ENCODE measurements at places on chromosomes 7 and 10.
A peak's percentile ranks its signal among the peaks of the same experiment; 100 is the strongest.

GRCh38 chr7:150979713-150980390 lies 1.7 kb upstream of the KCNH2 start:
- no peak for DNase-seq

DNA sequence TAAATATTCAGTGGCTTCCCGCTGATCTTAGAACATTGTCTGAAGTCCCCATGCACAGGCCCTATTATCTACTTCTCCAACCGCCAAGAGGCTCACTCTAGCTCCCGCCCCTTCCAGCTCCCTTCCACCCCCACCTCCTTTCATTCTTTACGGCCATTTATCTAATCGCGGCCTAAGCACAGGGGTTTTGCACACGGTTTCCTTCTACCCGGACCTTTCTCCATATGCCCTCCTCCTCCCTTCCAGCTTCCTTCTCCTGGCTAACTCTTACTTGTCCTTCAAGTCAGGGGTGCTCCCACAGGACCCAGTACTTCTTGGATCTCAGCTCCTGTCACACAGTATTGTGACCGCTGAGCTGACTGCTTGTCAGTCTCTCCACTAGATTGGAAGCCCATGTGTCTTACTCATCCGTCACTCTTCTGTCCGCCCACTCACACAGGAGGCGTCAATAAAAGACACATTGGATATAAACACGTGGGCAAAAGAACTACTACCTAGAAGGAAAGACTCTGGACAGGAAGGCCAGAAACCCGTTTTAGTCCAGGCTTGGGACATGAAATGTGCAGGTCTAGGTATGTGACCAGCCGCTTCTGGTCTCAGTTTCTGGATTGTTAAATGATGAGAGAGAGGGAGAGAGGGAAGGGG lies 20.2 kb upstream of the HPS1 start:
- DNase-seq = no peak

GRCh38 chr7:76236224-76236623 lies 34.5 kb downstream of the SRRM3 start:
- no peak for DNase-seq

- no peak for DNase-seq
Measured at GRCh38 chr10:28263136-28263857, 39.6 kb downstream of the MPP7 start.

- DNase-seq = no peak
Measured at GRCh38 chr10:23437963-23438546, 820 bp upstream of the OTUD1 start.

- no peak for DNase-seq
Measured at GRCh38 chr10:78952030-78952429, 116.7 kb upstream of the ZMIZ1 start.

DNA sequence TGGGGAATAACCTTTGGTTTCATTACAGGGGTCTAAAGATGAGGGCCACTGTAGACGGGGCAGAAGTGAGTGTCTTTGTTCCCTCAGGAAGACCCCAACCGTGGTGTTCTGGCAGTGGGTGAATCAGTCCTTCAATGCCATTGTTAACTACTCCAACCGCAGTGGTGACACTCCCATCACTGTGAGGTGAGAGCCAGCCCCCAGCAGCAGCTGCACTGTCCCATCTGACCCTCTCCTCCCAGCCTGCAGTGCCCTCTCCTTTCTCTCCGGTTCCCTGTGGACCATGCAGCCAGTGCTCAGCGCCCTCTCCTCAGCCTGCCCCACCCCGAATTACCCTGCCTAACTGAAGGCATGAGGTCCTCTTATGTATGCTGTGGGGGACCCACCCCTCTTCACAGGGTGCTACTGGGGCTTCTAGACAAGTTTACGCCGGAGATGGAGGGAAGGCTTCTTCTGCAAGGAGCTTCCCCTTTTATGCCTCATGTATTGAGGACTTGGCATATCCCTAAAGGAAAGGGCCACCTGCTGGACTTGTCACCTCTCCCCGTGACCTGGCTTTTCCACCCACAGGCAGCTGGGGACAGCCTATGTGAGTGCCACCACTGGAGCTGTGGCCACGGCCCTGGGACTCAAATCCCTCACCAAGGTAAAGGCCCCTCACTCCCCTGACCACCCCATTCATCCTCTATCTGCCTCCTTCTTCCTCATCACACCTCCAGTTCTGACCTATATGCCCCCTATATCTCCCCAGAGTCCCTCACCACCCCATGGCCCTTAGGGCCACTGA lies 5.1 kb downstream of the SFXN3 start:
- no peak for DNase-seq

- DNase-seq = no peak
Measured at GRCh38 chr7:2862831-2863361, 18.8 kb upstream of the GNA12 start.

- DNase-seq = no peak
Measured at GRCh38 chr7:135862586-135863340, 114.2 kb upstream of the FAM180A start.

- DNase-seq = no peak
Measured at GRCh38 chr10:983401-983800, 4.8 kb upstream of the GTPBP4 start.

GRCh38 chr7:50940621-50941020 lies 157.9 kb upstream of the GRB10 start:
- no peak for DNase-seq

DNA sequence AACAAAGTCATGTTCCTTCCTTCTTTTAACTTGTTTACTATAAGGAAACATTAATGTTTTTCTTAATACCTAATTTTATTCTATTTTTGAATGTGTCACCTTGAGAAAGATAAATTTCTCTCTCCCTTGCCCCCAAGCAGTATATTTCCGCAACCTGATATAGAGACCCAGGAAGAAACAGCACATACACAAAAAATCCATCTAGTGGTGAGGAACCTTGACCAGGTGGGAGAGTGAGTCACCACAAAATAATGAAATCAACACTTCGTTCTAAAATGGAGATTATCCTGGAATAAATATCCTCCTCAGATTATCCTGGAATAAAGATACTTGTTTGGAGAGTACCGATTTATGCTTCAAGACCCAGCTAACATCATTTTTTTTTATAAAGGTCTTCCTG lies 232.9 kb upstream of the PTN start:
- DNase-seq = no peak

- DNase-seq = no peak
Measured at GRCh38 chr7:139972029-139972428, 90.7 kb downstream of the PARP12 start.

DNA sequence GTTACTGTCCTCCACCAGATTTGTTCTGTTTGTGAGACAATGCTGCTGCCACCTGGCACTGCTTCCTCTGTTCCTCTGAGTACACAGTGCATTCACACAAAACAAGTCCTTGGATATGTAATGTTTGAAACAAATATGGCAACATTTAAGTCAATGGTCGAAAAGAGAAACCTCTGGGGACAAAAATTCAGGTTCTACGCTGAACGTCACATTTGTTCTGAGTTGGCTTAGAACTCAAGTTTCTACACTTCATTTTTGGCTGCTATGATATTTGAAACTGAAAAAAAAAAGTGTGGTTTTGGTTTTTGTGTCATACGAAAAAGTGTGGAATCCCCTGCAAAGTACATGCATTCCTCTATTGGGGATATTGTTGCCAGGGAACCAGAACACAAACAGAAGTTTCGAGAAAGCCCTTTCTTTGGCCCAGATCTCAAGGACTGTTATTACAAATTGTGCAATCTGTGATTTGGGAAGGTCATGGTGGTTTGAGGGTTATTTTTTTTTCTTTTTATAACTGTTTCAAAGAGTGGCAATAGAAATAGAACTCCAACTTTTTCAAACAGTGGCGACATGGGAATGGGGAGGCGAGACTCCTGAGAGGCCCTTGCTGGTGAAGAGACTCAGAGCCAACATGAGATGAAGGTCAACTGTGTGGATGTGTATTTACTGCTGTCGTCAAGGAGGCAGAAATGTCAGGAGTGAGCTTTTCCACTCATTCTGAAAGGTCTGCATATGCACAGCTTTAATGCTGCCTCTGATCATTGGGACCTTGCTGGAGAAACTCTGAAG lies 127.5 kb downstream of the CUBN start:
- peak; percentile 16 for DNase-seq

- peak; percentile 10 for DNase-seq
Measured at GRCh38 chr10:132938472-132939339, 3.7 kb downstream of the CFAP46 start.

DNA sequence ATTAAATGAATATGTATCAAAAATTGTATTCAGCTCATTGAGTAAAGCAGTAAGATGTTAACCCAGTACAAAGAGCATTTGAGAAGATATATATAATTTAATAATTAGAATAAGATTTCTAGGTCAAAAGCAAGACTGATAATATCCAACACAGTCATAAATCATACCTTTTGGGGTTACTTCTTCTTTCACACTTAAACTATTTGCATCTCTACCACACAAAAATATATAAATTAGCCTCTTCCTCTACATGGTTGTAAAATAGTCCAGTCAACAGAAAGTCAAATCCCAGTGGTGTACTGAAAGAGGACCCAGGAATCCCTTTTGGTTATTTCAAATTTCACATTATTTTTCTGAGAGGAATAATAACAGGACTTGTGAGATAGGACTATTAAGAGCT lies 204.6 kb upstream of the INHBA start:
- DNase-seq = no peak

- DNase-seq = no peak
Measured at GRCh38 chr10:86343761-86344160, 22.8 kb downstream of the GRID1 start.

GRCh38 chr7:82274681-82275080 lies 168.9 kb downstream of the CACNA2D1 start:
- DNase-seq = no peak

DNA sequence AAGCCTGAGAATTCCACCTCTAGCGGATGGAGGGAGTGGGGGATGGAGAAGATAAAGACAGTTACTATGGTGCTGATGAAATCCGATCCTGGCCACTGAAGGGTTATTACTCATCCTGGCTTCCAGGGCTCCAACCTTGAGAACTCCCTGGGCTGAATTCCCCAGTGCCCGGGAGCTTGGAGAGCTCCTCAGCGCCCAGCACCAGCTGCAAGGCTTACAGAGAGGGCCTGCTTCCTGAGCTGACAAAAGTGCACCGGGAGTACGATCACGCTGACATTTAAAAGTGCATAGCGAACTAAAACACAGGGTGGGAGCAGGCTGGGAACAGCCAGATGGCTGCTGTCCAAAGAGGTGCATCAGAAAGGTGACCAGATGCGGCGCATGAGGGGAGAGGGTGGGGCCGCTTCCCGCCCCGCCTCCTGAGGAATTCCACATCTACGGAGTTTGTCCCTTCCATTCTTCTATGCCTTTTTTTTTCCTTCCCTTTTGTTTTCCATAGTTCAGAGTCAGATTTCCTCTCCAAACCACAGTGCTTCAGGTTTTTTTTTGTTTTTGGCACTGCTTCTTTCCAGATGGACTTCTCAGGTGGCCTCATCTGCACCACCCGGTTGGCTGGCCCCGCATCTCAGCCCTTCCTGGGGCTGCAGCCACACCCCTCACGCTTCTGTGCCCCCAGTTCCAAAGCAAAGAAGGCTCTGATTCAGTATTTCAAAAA lies 62.4 kb upstream of the MKRN1 start:
- no peak for DNase-seq

DNA sequence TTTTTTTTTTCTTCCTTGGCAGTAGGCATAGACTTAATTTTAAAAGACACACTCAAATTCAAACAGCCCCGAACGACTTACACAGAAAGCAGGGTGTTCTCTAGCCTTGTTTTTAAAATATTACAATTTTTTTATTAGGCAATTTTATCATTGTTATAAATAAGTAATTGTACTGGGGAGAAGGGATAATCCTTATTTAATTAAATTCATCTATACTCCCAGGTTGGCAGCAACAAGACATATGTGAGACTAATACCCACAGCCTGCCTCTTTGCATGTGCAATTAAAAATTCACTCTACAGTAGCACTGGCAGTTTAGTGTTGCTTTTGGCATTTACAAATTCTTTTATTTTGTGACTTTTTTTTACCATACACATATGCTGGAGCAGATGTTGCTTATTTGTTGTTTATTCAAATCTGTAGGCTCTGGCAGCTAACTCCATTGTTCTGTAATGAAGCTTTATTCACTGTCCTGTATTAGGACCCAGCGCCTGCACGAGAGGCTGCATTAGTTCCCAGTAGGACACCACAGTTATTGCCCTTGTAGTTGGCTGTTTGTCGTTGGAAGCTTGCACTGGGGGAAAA lies 84.9 kb upstream of the PPP1R17 start:
- no peak for DNase-seq

GRCh38 chr10:126016156-126016805 lies 119.9 kb downstream of the FANK1 start:
- DNase-seq = no peak

GRCh38 chr7:113044394-113044793 lies 42.2 kb downstream of the GPR85 start:
- no peak for DNase-seq

- DNase-seq = no peak
Measured at GRCh38 chr10:22659866-22660265, 54.5 kb downstream of the PIP4K2A start.

- DNase-seq = no peak
Measured at GRCh38 chr10:20185116-20185515, 368.9 kb downstream of the PLXDC2 start.

GRCh38 chr7:111071556-111071955 lies 19.4 kb upstream of the LRRN3 start:
- no peak for DNase-seq

GRCh38 chr10:19638182-19638895 lies 177.9 kb upstream of the PLXDC2 start:
- no peak for DNase-seq

DNA sequence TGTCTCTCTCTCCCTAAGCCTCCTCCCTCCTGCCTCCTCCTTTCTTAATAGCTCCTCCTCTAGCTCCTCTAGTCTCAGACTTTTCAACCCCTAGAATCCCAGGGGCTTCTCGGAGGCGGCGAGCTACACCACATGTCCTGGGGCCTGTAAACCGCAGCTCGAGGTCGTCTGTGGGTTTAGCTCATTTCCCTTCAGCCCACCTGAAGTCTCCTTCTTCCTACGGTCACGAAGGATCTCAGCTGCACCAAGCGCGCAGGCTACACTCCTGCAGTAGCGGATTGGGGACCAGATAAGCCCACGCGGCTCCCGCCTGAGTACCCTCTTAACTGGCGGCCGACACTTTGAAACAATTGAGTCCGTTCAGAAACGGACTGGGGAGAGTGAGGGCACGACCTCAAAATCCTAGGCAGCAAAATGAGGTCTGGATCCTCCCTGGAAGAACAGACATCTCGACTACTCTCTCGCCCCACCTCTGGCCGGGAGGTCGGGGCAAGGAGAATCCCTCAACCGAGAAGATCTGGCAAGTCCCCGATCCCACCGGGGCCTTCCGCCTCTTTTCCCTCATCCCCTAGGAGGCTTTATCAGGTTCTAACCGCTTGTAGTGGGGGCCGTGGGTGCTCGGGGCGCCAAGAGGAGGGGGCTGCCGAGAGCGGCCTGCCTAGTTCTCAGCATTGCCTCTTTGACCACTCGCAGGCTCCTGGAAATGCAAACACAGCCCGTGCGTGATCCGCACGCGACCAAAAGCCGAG lies 1.3 kb upstream of the SORCS3 start:
- DNase-seq = no peak

Measured in activated naive CD4-positive, alpha-beta T cell treated with Interleukin-2 at 50 U/mL for 16 hours (primary cell).